ENCODE measurements at places on chromosomes 1 and 21. TPM values are rescaled to one million over a fixed set of nuclear protein-coding genes. Genes with fewer than 3 reads are reported as not detected.

CD48 gene
- total RNA-seq = 1.3 TPM

DNA sequence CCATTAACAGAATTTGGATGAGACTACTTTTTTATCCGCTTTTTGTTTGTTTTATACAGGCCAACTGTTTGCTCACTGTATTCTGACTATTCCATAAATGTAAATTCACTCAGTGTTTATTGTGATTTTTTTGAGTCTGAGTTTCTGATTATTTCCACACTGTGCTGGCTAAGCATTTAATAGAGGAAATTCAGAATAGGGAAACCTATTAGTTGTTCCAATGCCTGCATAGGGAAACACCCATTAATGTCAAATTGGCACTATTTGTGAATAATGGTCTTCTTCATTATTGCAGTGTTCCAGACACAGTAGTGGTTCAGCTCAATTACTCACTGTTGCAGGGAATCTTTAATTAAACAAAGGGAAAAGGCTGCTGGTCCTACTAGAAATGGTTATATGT, 174.7 kb upstream of the SGIP1 start:
- DNase-seq = no peak
- H3K36me3 ChIP-seq = peaks cover 49% of the 10 kb centered on the region
- H3K27me3 ChIP-seq = no peaks in the 10 kb centered on the region
- peak overlapping the region; percentile 17 for H3K27ac ChIP-seq
- no peak overlapping the region for H3K4me3 ChIP-seq

NDUFS5 gene
- total RNA-seq = 696 TPM

METTL13 gene
- 15.8 TPM for total RNA-seq

DNA sequence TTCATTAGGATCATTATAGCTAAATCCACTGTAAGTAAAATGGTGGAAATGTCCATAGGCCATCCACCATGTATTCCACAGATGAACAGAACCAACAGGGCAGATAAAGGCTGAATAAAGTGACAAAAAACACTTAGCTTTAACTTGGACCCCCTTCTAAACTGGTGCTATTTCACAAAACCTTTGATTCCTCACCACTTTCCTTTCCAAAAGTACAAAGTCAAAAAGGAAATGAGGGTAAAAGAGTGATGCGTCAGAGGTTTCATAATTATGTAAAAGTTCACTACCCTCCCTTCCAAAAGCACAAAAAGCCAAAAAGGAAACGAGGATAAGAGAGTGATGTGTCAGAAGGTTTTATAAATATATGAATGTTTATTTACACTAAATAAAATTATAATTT, 172.2 kb downstream of the TBX15 start:
- no peak overlapping the region for H3K4me3 ChIP-seq
- H3K36me3 ChIP-seq = no peaks in the 10 kb centered on the region
- no peaks in the 10 kb centered on the region for H3K4me1 ChIP-seq
- no peak overlapping the region for H3K27ac ChIP-seq
- no peaks in the 10 kb centered on the region for H3K27me3 ChIP-seq

GRCh38 chr1:47774986-47775834, 222.0 kb downstream of the TRABD2B start:
- no peaks in the 10 kb centered on the region for H3K36me3 ChIP-seq
- H3K27me3 ChIP-seq = no peaks in the 10 kb centered on the region
- H3K27ac ChIP-seq = no peak overlapping the region
- H3K4me3 ChIP-seq = no peak overlapping the region
- H3K4me1 ChIP-seq = peaks cover 9% of the 10 kb centered on the region

CYP4A22 gene
- total RNA-seq = not detected

GRCh38 chr1:7608628-7609305, 162.3 kb upstream of the VAMP3 start:
- H3K4me3 ChIP-seq = no peak overlapping the region
- H3K27ac ChIP-seq = no peak overlapping the region

KRTAP25-1 gene
- not detected for total RNA-seq

GRCh38 chr1:30762152-30762929, 4.8 kb upstream of the LAPTM5 start:
- H3K27ac ChIP-seq = no peak overlapping the region
- H3K27me3 ChIP-seq = no peaks in the 10 kb centered on the region
- no peaks in the 10 kb centered on the region for H3K36me3 ChIP-seq

DNA sequence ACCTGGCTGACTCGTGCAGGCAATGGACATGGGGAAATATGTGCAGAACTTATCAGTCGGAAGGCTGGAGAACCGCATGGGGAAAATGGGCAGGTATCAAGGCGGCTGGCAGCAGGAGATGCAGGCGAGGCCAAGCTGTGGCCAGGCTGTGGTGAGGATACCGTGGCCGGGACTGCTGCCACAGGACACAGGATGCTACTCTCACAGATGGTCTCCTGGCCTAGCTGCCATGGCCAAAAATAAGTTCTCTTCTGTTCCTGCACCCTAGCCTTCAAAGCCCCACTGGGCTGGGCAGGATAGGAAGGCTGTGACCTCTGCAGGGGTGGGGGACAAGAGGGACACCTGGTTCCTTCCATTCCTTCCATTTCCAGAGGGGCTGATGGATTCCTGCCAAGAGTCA, 26.4 kb downstream of the TEX35 start:
- peak overlapping the region; percentile 46 for H3K27ac ChIP-seq
- no peak overlapping the region for H3K4me3 ChIP-seq
- no peaks in the 10 kb centered on the region for H3K36me3 ChIP-seq
- H3K27me3 ChIP-seq = no peaks in the 10 kb centered on the region
- no peak for DNase-seq

TMCC2 gene
- total RNA-seq = 2.5 TPM

DNA sequence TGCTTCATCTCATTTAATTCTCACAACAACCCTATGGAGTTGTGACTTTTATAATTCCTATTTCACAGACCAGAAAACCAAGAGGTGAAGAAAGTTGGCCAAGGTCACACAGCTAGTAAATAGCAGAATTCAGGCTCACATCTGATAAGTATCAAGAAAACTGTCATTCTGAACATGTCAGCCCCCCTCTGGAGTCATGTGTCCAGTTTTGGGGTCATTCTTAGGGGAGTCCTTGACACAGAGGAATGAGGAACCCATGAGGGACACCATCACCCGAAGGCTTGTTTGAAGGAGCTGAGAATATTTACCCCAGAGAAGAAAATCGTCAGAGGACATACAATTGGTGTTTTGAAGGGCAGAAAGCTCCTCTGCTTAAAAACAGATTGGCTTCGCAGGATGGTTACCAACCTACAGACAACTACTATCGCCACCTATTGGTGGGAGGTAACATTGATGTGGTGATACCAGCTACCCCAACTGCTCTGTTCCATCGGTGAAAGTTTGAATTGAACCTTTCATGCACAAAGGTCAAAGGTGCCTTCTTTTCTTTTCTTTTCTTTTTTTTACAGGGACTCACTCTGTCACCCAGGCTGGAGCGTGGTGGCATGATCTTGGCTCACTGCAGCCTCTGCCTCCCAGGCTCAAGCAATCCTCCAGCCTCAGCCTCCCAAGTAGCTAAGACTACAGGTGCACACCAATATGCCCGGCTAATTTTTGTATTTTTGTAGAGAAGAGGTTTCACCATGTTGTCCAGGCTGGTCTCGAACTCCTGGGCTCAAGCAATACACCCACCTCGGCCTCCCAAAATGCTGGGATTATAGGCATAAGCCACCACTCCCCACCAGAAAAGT, 31.3 kb downstream of the NCMAP start:
- no peaks in the 10 kb centered on the region for H3K27me3 ChIP-seq
- H3K36me3 ChIP-seq = no peaks in the 10 kb centered on the region
- no peak for DNase-seq
- H3K27ac ChIP-seq = no peak overlapping the region
- no peak overlapping the region for H3K4me3 ChIP-seq
- H3K4me1 ChIP-seq = peaks cover 7% of the 10 kb centered on the region

GRCh38 chr1:224488806-224489499, 54.4 kb upstream of the WDR26 start:
- DNase-seq = no peak
- H3K4me3 ChIP-seq = no peak overlapping the region
- no peaks in the 10 kb centered on the region for H3K4me1 ChIP-seq
- no peaks in the 10 kb centered on the region for H3K36me3 ChIP-seq
- H3K27me3 ChIP-seq = no peaks in the 10 kb centered on the region
- no peak overlapping the region for H3K27ac ChIP-seq

NEXN gene
- 391 TPM for total RNA-seq

TLR5 gene
- 2.3 TPM for total RNA-seq

DNA sequence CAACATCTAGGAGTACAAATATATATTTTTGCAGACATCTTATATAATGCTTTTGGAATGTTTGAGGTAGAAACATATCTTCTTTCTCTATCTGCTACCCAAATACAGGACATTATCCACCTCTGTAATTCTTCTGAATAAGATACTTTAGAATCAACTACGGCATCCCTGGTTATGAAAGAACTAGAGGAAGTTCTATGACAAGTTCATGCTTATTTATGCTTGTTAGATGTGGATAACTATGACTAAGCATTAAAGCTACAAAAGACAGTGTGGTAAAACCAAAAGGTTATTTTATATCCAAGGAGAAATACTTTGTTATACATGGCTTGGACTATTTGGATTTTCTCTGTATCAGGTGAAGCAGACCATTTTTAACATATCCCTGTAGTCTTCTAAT, 894.0 kb downstream of the KCNT2 start:
- H3K27me3 ChIP-seq = no peaks in the 10 kb centered on the region
- no peaks in the 10 kb centered on the region for H3K4me1 ChIP-seq
- DNase-seq = no peak
- H3K4me3 ChIP-seq = no peak overlapping the region

DNA sequence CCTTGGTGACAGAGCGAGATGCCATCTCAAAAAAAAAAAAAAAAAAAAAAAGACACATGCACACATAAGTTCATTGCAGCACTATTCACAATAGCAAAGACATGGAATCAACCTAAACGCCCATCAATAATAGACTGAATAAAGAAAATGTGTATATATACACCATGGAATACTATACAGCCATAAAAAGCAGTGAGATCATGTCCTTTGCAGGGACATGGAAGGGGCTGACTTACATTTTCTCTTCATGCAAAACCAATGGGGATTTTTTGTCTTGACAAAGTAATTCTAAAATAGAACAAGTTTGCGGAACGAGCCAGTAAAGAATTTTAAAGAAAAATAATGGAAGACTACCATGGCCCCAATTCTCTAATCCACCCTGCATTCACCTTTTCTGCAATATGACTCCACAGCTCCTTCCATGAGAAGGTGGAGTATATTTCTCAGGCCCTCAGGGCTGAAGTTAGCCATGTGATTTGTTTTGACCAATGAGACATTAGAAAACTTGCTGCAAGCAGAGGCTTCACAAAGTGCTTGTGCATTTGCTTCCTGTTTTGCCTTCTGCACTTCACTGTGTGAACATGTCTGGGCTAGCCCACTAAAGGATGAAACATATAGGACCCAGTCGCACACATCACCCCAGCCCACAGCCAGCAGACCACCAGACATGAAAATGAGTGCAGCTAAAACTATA, 78.8 kb upstream of the NR5A2 start:
- H3K36me3 ChIP-seq = no peaks in the 10 kb centered on the region
- H3K27ac ChIP-seq = no peak overlapping the region
- H3K4me3 ChIP-seq = no peak overlapping the region
- no peaks in the 10 kb centered on the region for H3K4me1 ChIP-seq
- no peak for DNase-seq

GRCh38 chr1:111406321-111406768, 21.2 kb downstream of the OVGP1 start:
- DNase-seq = no peak
- no peaks in the 10 kb centered on the region for H3K36me3 ChIP-seq
- H3K4me3 ChIP-seq = no peak overlapping the region
- H3K4me1 ChIP-seq = peaks cover 10% of the 10 kb centered on the region
- peaks cover 37% of the 10 kb centered on the region for H3K27me3 ChIP-seq

LRP8 gene
- 1.8 TPM for total RNA-seq

DNA sequence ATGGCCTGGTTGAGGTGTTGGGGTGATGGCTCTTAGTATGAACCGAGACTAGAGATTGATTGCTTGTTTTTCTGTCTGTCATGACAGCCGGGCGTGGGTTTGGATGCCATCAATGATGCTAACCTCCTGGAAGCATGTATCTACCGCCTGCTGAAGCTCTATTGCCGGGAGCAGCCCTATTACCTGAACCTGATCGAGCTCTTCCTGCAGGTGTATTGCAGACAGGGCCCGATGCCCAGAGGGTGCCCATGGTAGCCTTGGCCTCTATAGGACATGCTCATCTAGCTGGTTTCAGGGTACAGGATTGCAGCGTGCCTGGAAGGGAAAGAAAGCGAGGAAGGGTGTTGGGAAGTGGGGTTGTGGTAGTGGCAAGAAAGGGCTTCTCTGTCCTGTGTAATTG, 2.6 kb upstream of the RUSC1 start:
- no peak overlapping the region for H3K27ac ChIP-seq
- H3K4me1 ChIP-seq = peaks cover 34% of the 10 kb centered on the region
- peaks cover 49% of the 10 kb centered on the region for H3K36me3 ChIP-seq
- no peaks in the 10 kb centered on the region for H3K27me3 ChIP-seq
- DNase-seq = no peak
- H3K4me3 ChIP-seq = no peak overlapping the region

DNA sequence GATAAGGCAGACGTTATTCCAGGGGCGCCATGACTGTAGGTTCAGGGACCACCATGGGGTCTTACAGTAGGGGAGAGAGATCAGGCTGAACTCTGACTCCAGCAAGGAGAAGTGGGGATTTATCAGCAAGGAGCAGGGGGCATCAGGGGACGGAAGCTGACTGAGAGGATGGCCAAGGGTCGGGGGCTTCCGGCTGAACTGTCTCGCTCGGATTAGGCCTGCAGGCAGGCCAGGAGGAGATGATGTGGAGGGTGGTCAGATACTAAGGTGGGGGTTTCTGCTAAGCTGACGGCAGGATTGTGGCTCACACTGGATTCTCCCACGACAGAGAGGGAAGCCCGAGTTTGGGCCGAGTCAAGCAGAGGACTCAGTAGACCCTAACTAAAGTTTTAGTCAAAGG, 186.9 kb upstream of the VAMP3 start:
- peaks cover 10% of the 10 kb centered on the region for H3K27me3 ChIP-seq
- H3K27ac ChIP-seq = no peak overlapping the region
- no peak for DNase-seq
- no peak overlapping the region for H3K4me3 ChIP-seq
- peaks cover 27% of the 10 kb centered on the region for H3K4me1 ChIP-seq
- no peaks in the 10 kb centered on the region for H3K36me3 ChIP-seq

- no peak overlapping the region for H3K27ac ChIP-seq
- H3K4me3 ChIP-seq = no peak overlapping the region
- no peaks in the 10 kb centered on the region for H3K27me3 ChIP-seq
- H3K36me3 ChIP-seq = no peaks in the 10 kb centered on the region
- H3K4me1 ChIP-seq = no peaks in the 10 kb centered on the region
- no peak for DNase-seq
These were observed 332.9 kb downstream of the PCP4 start for GRCh38 chr21:40200126-40200525.

DNA sequence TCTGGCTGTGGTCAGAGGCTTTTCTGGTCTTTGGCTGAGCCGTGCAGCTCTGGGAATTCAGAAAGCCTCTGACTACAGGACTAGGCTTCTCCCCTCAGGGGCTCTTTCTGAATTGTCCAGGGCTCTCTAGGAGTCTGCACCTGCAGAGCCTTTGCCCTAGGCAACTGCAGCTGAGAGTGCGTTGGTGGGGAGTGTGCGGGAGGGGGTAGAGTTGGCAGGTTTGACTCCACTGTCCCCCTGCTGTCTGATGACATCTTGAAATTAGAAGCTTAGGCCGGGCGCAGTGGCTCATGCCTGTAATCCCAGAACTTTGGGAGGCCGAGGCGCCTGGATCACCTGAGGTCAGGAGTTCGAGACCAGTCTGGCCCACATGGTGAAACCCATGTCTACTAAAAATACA, 32.9 kb downstream of the KIAA1614 start:
- H3K4me3 ChIP-seq = no peak overlapping the region
- H3K4me1 ChIP-seq = no peaks in the 10 kb centered on the region
- peaks cover 51% of the 10 kb centered on the region for H3K36me3 ChIP-seq
- H3K27ac ChIP-seq = no peak overlapping the region

GRCh38 chr21:25742900-25743299, 8.1 kb downstream of the GABPA start:
- peaks cover 15% of the 10 kb centered on the region for H3K4me1 ChIP-seq
- peaks cover 39% of the 10 kb centered on the region for H3K36me3 ChIP-seq
- H3K4me3 ChIP-seq = no peak overlapping the region
- no peaks in the 10 kb centered on the region for H3K27me3 ChIP-seq
- H3K27ac ChIP-seq = no peak overlapping the region

All from left ventricle myocardium inferior (tissue), 1 donor.